ENCODE measurements at places on chromosomes 7 and 10.

DNA sequence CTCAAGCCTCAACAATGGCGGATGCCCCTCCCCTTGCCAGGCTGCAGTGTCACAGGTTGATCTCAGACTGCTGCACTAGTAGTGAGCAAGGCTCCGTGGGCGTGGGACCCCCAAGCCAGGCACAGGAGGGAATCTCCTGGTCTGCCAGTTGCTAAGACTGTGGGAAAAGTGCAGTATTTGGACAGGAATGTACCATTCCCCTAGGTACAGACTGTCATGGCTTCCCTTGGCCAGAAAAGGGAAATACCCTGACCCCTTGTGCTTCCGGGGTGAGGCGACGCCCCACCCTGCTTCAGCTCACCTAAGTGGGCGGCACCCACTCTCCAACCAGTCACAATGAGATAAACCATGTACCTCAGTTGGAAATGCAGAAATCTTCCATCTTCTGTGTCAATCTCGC, 44.0 kb upstream of the TMEM243 start:
- DNase-seq = no peak

DNA sequence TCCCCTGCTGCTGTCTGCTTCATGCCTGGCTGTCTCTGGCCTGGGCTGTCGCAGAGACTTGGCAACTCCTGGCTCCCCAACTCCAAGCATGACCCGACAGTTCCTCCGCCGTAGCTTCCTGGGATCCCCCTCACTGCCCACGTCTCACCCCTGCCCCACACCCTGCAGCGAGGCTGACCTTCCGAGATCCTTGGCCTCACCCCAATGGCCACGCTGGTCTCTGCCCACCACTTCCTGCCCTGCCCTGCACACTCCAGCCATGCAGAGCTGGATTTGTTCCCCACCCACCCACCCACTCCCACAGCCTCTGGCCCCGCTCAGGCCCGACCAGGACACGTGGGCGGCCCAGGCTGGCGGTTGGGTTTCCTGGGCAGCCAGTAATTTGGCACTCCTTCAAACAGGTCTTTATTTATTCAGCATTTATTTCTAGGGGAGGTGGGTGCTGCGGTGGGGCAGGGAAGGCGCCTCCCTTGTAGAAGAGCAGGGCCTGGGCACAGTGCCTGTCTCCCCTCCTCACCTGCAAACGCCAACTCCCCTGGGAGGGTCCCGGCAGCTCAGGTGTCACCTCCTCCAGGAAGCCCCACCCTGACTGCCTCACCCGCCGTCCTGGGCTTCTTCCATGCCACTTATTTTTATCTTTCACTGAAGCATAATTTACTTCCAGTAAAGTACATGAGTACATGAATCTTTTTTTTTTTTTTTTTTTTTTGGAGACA, 25.5 kb downstream of the GTF2IRD1 start:
- DNase-seq = no peak

DNA sequence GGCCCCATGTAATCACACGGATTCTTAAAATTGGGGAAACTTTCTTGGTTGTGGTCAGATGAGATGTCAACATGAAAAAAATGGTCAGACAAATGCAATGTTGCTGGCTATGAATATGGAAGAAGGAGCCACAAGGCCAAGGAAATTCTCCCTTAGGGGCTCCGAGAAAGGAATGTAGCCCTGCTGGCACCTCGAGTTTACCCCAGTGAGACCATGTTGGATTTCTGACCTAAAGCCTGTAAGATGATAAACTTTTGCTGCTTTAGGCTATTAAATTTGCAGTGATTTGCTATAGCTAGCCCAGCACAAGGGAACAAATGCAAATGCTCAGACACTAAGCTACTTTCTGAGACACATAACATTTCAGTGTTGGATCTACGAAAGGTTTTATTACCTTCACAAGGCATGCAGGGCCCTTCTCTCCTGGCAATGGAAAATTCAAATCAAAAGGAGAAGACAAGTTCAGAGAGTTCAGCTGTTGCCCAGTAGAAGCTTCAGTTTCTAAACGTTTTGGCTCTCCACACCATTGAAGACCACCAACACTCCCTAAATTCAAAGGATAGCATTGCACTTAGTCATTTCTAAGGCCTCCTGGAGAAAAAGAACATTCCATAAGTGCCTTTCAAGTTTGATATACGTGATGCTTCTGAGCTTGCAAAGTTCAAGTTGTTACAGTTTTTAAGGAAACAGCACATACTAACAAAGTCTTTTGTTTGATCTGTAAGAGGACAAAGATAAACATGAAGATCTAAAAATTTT, 23.4 kb downstream of the MCMBP start:
- DNase-seq = no peak

DNA sequence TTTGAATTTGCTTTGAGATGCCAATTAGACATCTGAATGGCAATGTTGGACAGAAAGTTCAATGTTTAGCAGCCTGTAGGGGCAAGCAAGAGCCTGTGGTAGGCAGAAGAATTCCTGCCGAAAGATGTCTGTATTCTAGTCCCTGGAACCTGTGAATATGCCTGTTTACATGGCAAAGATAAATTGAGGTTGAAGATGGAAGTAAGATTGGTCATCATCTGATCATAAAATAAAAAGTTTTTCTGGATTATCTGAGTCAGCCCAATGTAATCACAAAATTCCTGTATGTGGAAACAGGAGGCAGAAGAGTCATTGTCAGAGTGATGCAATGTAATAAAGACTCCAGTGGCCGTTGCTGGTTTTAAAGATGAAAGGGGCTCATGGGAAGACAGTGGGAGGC, 430.5 kb downstream of the MDFIC start:
- no peak for DNase-seq

DNA sequence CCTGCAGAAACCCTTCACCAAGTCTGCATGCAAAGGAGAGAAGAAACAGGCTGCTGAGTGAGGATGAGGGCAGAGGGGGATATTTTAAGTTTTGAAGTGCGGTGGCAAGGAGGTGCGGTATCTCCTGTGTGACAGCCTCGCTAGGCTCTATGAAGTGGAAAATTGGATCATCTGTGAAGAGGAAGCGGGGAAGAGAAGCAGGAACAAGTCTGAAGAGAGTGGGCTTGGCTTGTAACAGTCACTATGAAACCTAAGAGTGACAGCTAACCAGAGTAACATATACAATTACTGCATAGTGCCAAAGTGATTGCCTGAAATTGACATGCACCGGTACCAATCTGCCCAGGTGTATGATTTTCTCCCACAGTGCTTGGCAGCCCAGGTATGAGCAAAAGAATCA, 287.5 kb upstream of the KLF14 start:
- no peak for DNase-seq
